ENCODE measurements at places on chromosomes 11 and 22. TPM values are rescaled to one million over a fixed set of nuclear protein-coding genes. Genes with fewer than 3 reads are reported as not detected.

Gene CHST1
- total RNA-seq, result not detected

Gene HBG2
- total RNA-seq, result not detected

Gene TMEM41B
- total RNA-seq, result 43.1 TPM

Gene SAA4
- not detected for total RNA-seq

Gene CTSW
- total RNA-seq, result 29.5 TPM

Gene KDM4D
- 0.44 TPM for total RNA-seq

Gene DRAP1
- 165 TPM for total RNA-seq

Gene RIMBP3B
- 0.22 TPM for total RNA-seq

Gene SOX6
- 0.17 TPM for total RNA-seq

Gene POTEH
- total RNA-seq, result not detected

Measured in T-helper 1 cell treated with Interleukin-12 subunit alpha and Interleukin-12 subunit beta and Interleukin-4 antibody, amounts not matched to agents 30 ng/mL and 1 ng/mL, for 36 hours (primary cell).